ENCODE measurements at places on chromosomes 11 and 22. TPM values are rescaled to one million over a fixed set of nuclear protein-coding genes. Genes with fewer than 3 reads are reported as not detected.

DNA sequence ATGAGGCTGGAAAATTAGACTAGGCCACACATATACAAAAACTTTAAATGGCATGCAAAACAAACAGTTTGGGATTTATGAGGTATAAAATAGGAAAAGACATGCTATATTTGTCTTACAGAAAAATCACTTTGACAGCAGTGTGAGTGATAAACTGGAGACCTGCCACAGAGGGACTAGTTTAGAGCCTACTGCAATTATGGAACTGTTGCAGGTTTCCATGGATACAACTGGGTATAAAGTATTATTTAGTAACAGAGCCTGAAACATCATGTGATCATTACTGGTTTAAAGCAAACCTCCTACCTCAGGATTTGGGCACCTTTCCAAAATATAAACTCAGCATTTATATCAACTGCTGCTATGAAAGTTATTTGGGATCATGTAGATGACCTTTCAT lies 1032.5 kb downstream of the DLG2 start:
- peak; percentile 1 for DNase-seq

LMO2 gene
- total RNA-seq = 2.1 TPM

DNA sequence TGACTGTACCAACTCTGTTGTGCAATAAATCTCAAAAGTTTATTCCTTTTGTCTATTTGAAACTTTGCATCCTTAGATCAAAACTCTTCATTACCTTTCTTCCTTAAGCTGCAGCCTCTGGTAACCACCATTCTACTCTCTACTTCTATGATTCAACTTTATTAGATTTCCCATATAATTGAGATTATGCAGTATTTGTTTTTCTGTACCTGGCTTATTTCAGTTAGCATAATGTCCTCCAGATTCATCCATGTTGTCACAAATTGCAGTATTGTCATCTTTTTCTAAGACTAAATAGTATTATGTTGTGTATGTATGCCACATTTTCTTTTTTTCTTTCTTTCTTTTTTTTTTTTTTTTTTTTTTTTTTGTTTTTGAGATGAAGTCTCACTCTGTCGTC lies 1176.3 kb upstream of the TENM4 start:
- no peak for DNase-seq

DNA sequence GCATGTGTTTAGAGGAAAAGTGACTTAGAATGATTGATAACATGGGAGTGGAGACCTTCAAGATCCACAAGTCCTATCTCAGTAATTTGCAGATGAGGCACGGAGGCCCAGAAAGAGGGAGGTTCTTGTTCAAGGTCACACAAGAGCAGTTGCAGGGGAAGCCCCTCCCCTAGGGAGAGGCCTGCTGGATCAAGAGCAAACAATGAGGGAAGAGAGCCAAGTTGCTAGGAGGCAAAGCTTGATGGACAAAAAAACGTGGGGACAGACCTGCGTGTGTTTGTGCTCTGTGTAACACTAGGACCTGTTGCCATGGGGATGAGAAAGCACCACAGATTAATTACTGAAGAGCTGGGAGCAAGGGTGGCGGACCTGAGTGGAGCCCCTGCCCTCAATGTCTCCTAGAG lies 6.4 kb upstream of the MFRP start:
- peak; percentile 75 for DNase-seq

DNA sequence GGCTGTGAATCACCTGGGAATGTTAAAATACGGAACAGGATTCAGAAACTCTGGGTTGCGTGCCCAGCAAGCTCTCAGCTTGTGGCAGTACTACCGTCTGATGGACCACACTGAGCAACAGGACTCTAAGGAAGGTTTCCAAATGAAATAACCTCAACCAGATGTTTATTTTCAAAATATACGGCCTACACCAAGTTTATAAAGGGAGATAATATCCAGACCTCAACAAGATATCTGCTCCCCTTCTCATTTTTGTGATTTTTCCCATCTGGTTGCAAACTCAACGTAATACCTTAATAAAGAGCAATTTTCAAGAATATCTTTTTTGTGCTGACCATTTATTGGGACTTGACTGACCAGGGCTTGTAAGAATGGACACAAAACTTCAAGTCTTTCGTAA lies 49.4 kb downstream of the SLC25A17 start:
- no peak for DNase-seq

DNA sequence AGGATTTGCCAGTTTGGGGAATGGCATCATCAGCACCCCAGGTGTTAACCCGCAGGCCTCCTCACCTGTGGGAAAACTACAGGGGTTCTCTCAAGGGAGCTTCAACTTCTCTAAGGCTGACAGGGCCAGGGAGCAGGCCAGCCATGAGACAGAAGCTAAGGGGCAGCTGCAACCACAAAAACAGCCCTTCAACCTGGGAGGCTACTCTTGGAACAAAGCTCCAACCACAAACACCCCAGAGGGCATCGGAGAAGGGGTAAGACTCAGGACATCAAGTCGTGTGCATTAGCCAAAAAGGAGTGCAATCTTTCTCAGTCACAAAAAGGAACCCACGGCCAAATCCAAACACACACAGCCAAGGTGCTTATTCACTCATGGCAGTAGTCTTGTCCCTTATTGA lies 103.0 kb downstream of the PLEKHA7 start:
- no peak for DNase-seq

DNA sequence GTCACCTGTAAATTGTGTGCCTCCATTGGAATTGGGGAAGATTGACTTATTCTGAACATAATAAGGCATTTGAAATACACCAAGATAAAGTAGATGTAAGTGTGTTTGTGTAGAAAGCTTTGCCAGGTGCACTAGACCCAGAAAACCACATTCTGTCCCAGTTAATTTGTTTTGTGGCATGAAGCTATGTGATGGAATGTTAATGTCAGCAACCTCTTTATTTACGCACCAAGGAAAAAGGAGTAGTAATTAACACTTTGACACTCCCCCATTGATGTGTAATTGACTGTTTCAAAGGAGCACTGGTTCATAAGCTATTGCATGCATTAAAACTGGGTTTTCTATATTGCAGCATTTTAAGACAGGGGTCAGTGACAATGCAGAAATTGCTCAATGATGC lies 14.3 kb downstream of the EIF3M start:
- DNase-seq = no peak

GRCh38 chr22:38170469-38170868 lies 11.2 kb downstream of the PLA2G6 start:
- no peak for DNase-seq

GRCh38 chr11:72741849-72742512 lies 10.2 kb downstream of the ARAP1 start:
- DNase-seq = no peak

DNA sequence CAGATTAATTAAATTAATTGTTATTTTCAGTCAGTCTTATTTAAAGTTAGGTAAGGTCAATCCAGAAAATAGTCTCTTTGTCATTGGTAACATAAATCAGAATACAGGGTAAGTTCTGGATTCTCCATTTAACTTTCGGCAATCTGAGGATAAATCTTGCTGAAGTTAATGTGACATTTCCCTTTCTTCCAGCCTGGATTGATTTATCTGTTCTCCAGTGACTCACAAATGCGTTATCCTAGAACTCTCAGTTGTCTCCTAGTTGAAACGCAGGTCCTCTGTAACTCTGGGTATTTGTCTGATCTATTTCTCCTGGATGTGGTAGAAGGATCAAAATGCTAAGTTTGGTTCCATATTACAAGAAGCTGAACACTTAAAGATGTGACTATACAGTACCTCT lies 21.0 kb downstream of the OR51E1 start:
- no peak for DNase-seq

DNA sequence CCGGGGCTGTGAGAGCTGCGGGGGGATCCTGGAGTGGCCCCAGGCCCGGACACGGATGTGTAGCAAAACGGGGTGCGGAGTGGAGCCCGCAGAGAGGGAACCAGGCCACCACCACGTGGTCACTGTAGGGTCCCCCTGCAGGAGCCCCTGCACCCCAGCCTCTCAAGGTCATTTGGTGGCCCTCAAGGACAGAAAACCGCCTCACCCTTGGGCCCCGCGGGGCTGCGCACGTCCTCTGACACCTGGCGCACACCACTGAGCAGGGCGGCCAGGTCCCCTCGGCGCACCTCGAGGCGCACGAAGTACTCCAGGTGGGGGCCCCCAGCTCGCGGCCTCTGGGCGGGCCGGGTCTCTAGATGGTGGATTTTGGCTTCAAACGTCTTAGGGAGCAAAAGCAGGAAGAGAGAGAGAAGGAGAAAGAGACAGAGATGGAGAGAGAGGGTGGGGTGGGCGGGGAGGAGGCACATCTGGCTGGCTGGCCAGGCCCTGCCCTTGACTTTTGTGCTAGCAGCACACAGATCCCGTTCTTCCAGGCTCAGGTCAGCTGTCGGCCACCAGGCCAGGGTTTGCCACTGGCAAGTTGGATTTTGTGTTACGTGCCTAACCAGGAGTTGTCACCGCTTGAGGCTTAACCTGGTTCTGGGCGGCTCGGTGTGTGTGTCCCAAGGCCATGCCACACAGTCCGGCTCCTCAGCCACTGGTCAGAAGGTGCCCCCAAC lies 3.2 kb downstream of the TH start:
- DNase-seq = peak; percentile 90

DGAT2 gene
- 3.6 TPM for total RNA-seq

DNA sequence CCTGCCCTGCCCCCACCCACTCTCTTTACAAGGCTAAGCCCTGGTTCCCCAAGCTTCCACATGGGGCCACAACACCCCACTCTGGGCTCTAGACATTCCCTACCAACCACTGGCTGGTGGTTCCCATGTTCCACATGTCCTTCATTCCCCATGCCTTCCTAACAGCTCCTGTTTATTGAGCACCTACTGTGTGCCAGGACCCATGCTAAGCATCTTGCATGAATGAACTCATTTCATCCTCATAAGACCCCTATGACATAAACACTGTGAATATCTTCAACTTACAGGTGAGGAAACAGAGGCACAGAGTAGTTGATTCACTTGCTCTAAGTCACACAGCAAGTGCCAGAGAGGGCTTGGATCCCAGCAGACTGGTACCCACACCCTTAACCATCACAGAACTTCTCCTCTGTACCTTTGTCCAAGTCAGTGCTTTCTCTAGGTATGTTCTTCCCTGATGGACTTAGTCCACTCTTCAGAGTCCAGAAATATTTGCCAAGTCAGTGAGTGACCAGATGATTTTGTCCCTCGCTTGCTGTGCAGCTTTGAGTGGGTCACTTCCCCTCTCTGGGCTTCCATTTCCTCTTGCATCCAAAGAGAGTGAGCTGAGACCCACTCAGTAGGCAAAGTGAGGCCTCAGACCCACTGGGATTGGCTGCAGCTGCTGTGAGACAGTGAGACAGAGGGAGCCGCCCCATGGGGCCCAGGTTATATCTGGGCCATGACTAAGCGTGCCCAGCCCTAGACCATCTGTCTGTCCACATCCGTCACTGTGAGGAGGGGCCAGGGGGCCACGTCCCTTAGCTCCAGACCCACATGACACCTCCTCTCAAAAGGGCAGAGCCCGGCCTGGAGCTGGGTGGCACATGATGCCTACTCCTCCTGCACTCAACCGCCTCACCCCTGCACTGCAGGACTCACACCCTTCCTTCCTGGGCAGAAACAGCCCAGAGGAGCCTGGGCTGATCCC lies 132.4 kb downstream of the MN1 start:
- peak; percentile 87 for DNase-seq

- peak; percentile 65 for DNase-seq
These were observed 18.5 kb downstream of the SLC22A12 start for GRCh38 chr11:64609436-64610047.

DNA sequence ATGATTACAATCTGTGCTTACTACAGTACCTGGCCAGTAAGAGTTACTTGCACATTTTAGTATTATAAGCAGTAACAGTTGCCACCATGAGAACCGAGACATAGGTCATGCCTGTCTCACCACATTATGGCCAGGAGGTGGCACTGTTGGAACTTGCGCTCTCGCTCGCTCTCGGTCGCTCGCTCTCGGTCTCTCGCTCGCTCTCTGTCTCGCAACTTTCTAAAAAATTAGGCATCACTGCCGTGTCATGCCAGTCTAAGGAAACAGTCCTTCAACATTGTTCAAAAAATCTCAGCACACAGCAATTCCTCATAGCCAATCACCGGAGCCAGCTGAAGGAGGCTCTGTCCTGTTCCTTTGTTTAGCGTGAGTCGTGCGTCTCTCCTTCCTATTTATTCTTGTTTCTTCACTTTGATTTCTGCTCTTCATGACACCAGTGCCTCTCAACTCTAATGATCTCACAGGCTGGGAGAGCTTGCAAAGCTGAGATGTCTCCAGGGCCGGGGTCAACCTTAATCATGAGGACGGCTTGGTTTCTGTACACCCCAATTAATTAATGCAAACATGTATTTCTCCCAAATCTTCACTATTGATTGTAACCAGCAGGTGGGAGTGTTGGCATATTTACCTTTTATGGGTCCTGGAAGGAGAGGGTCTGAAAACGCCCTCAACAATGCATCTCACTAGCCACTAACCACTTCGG lies 6.3 kb upstream of the ADAMTS8 start:
- DNase-seq = peak; percentile 86

HOATZ gene
- not detected for total RNA-seq

DNA sequence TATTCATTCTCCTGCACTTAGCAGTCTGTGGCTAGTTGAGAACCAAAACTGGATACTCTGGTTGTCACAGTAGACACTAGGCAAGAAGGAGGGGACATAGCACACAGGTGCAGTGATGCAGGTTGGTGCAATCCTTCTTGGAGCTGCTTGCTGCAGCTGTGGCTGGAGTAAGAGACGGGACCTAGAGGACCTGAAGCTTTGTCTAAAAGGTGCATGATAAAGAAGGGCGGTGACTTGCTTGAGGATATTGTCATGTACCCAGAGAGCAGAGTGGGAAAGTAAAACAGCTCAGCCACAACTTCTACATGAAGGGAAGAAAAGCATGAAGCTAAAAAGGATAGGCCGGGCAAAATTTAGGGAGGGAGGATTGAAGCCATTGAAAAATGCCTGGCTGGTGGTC lies 304.1 kb upstream of the KIRREL3 start:
- DNase-seq = no peak

- DNase-seq = no peak
These were observed 17.6 kb upstream of the CALCB start for GRCh38 chr11:15055620-15056356.

GRCh38 chr11:8323161-8323935 lies 59.7 kb upstream of the LMO1 start:
- peak; percentile 57 for DNase-seq

GRCh38 chr11:119318240-119319135 lies 1.6 kb upstream of the MCAM start:
- DNase-seq = peak; percentile 99

GRCh38 chr22:48907591-48907990 lies 920.1 kb downstream of the BRD1 start:
- no peak for DNase-seq

OR4D5 gene
- not detected for total RNA-seq

GRCh38 chr11:35907648-35908431 lies 36.0 kb upstream of the LDLRAD3 start:
- no peak for DNase-seq

DNA sequence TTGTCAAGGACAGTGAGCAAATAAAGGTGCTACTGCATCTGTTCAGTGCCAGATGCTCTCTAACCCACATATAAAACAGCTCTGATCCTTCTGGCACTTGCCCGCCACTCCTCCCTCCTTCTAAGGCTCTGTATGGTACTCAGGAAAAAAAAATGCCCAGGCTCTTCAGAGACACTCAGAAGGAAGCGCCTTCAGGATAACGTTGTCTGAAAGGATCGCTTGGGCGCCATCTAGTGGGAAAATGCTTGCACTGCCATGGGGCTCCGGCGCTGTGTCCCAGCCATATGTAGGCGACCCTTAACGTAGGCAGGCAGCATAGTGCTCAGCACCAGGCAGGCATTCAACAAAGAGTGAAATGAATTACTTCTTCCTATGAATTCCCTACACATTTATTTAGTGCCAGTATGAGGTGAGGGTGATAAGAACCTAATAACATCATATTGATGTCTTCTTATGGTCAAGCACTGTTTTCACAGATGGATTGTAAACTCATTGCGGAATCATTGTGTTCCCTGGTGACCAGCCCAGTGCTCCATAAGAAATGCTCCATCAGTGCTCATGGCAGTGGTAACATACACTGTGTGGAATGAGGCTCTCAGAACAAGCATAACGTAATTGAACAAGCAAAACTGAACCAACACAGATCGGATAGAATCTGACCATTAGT lies 39.6 kb downstream of the PAMR1 start:
- DNase-seq = no peak
